ENCODE measurements at places on chromosomes 4 and X.

DNA sequence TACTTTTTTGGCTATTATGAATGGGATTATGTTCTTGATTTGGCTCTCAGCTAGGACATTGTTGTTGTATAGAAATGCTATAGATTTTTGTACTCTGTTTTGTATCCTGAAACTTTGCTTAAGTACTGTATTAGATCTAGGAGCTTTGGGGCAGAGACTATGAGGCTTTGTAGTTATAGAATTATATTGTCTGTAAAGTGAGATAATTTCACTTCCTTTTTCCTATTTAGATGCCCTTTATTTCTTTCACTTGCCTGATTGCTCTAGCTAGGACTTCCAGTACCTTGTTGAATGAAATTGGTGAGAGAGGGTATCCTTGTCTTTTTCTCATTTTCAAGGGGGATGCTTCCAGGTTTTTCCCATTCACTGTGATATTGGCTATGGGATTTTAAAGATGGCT, 28.1 kb downstream of the ADAM29 start:
- no peak for DNase-seq

GRCh38 chr4:11469650-11470437, 41.1 kb upstream of the HS3ST1 start:
- no peak for DNase-seq

DNA sequence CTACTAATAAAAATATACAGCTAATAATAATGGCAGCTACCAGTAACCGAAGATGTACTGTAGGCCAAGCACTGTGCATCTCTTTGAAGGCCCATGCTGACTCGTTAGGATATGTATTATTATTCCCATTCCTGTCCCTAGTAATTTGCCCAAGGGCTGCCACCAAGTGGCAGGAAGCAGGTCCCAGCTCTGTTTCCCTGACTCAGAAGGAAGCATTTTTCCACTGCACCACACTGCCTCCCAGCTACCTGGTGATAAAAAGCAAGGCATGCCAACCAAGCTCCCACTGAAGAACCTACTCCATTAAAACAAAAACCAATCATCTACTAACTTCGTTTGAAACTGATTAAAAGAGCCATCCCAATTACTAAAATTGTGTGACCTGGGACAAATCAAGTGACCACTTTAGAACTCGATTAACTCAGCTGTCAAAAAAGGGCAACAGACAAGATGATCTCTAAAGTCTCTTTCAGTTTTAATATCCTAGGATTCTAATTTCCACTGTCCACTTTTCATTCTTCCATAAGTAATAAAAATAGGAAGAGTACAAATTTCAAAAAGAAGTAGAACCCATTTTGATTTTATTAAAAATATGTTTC, 24.3 kb upstream of the PGM2 start:
- peak; percentile 60 for DNase-seq

DNA sequence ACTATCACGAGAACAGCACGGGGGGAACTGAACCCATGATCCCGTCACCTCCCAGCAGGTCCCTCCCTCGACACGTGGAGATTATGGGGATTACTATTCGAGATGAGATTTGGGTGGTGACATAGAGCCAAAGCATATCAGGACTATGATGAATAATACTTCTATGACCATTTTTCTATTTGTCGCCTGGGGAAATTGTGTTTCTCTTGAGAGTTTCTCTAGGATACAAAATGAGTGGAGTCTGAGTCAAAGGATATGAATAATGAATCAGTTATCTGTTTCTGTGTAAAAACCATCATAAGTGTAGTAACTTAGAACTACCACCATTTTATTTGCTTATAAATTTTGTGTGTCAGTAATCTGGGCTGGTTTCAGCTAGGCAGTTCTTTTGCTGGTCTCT, 533.0 kb upstream of the ARX start:
- DNase-seq, result no peak

GRCh38 chrX:130110379-130111219, at the start of gene ELF4:
Gene ELF4, minus strand, starts transcription at chrX:130110497. Its CDS starts 29,167 bp downstream, at chrX:130081330.
- no peak for DNase-seq

GRCh38 chr4:48400416-48400815, 59.1 kb downstream of the SLAIN2 start:
- no peak for DNase-seq

DNA sequence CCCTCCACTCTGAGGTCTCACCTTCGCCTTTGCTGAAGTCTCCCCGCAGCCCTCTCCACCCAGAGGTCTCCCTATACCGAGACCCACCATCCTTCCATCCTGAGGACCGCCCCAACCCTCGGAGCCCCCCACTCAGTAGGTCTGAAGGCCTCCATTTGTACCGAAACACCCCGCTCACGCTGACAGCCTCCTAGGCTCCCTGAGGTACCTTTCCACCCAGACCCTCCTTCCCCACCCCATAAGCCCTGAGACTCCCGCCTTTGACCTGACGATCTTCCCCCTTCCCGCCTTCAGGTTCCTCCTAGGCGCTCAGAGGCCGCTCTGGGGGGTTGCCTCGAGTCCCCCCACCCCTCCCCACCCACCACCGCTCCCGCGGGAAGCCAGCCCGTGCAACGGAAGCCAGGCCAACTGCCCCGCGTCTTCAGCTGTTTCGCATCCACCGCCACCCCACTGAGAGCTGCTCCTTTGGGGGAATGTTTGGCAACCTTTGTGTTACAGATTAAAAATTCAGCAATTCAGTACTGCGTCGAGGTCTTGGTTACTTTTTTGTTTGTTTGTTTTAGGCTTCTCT, 5.0 kb downstream of the SOD3 start:
- no peak for DNase-seq

DNA sequence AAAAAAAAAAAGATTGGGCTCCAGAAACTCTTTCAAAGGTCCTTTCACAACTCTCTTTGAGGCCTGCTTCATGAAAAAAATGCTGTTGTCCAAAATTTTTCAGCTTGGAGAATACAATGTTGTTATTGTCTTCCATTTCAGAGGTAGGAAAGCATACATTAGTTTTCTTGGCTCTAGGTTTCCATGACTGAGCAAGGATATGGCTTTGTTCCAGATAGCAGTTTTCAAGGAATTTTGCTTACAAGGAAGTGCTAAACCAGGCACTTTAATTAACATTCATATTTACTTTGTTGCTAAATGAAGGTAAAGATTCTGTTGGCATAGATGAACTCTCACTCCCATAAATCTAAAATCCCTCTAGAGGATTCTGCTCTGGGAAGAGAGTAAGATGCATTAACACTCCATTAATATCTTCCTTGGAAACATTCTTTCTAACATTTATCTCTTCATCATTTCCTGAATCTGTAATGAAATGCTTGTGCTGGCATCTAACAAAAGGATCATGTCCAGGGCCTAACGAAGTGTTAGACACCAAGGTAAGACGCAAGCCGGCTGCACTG, 118.4 kb downstream of the COL25A1 start:
- DNase-seq, result no peak

GRCh38 chrX:318068-318738, 393 bp downstream of the GTPBP6 start:
- DNase-seq, result no peak

GRCh38 chrX:150478496-150479492, 89.6 kb upstream of the MTM1 start:
- no peak for DNase-seq

DNA sequence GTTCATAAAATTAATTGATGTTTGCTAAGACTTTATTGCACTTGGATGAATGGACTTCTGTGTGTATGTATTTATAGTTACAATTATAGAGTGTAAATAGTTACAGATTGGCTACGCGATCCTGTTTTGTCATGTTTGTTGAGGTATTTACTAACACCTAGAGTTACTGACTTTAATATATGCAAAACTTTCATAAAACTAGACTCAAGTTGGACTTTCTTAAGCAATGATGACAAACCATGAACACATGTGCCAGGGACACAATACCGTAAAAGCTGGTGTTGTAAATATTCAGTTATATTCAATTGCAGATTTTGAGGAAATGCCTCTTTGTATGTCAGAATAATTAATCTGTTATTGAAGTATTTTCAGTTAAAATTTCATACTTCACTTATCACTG, 6.1 kb downstream of the GRIA2 start:
- no peak for DNase-seq

- no peak for DNase-seq
Measured at GRCh38 chr4:30719454-30720020, 632 bp upstream of the PCDH7 start.

GRCh38 chr4:165872461-165873297, at the start of gene TLL1:
Gene TLL1, plus strand, starts transcription at chr4:165873237. Its CDS starts 668 bp downstream, at chr4:165873905.
- no peak for DNase-seq

DNA sequence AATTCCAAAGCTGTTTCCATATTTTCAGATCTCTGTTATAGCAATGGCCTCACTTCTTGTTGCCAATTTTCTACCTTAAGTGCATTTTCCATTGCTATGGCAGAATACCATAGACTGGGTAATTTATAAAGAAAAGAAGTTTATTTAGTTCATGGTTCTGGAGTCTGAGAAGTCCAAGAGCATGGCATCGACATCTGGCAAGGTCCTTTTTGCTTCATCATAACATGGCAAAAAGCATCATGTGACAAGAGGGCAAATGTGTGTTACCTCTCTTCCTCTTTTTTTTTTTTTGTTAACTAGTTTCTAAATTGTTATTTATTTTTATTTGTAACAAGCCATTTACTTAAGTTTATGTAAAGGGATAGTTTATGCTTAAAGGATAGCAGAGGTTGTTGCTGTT, 45.2 kb upstream of the SYTL5 start:
- no peak for DNase-seq

DNA sequence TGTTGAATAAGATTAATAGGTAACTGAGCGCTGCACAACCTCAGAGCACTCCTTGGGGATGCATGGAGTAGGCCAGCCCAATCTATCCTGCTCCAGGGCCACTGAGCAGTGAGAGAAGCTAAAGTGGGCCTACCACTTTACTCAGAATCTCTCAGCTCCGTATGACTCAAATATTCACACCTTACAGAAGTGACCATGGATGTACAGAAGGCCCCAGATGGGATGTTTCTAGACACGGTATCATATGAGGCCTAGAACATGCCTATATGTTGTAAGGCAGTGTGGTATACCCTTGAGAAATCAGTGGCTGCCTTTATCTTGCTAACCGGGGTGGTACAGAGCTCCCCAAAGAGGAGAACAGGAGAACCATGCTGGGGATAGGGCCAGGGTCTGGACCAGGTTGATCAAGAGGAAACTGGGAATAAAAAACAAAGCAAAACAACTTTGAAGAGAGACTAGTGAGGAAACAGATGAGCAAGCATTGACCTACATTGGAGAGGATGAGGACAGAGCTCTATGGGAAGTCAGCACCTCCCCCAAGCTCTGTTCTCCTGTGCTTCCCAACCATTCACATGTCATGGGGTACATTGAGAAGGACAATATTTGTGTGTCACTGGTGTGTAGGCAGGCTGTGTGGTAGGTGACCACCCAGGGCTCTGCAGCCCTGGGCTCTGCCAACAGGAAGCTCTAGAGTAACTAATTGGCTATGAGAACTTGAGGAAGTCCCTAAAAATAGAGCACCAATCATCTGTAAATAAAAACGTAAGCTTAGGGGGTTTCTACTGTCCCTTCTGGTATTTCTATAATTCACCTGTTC, 31.4 kb downstream of the HOPX start:
- DNase-seq, result no peak

DNA sequence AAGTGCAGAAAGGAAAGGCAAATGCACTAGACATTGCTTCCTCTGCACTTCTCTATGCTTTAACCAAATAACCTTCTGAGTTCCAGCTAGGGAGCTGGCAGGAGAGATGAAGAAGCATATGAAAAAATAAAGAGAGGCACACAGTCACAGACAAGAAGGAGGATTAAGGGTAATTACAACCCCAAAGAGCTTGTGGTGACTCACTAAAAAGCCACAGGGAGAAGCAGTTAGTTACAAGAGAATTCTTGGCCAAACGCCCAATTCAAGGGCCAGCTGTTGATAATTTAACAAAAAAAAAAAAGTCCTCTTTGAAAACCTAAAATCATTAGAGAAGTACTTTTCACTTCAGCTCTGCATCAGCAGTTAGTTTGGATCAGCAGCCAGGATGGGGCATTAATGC, 478.0 kb downstream of the KCNIP4 start:
- DNase-seq, result peak; percentile 14

GRCh38 chr4:80135702-80136058, 61.6 kb upstream of the PRDM8 start:
- DNase-seq, result no peak

DNA sequence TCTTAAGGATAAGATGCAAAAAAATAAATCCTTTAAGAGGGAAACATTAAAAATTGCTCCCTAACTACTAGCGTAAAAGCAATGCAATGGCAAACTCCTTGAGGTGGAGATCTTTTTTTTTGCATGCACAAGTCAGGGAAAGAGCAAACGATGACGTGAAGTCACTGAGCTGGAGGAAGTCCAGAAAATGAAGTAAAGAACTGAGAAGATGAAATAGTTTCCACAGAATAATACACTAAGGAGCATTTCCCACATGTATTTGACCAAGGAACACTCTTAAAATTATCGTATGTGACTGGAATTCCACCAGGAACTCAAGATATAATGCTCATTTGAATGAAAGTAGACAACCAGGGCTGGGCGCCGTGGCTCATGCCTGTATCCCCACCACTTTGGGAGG, 21.0 kb upstream of the DOCK11 start:
- no peak for DNase-seq

GRCh38 chr4:148007314-148007760, 275.4 kb downstream of the ARHGAP10 start:
- no peak for DNase-seq

All from NCI-H187 (cell line).